Choroid plexus epithelial cell (primary cell): ENCODE measurements at places on chromosomes 7 and 10.

- DNase-seq = peak; percentile 15
These were observed 170.0 kb downstream of the PTPN20 start for GRCh38 chr10:47081264-47081663.

GRCh38 chr7:22629056-22629455, 97.9 kb upstream of the IL6 start:
- no peak for DNase-seq

- no peak for DNase-seq
These were observed 14.9 kb upstream of the SRGN start for GRCh38 chr10:69073026-69073425.

DNA sequence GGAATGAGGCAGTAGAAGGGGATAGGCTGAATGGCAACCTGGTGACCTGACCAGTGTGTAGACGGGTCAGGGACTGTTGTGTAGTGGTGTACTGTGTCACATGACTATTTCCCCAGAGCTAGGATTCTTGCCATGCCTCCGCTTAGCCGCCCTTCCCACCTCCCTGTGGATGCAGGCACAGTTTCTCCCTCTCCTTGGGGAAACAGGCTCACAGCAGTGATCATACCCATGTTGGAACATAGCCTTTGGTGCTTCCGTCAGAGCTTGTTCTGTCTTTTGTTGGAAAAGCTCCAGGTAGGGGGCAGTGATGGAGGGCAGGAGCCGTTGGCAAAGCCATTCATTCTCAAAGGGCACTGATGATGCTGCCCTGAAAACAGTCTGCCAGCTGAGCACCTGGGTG, 44.3 kb downstream of the OGDH start:
- peak; percentile 18 for DNase-seq

DNA sequence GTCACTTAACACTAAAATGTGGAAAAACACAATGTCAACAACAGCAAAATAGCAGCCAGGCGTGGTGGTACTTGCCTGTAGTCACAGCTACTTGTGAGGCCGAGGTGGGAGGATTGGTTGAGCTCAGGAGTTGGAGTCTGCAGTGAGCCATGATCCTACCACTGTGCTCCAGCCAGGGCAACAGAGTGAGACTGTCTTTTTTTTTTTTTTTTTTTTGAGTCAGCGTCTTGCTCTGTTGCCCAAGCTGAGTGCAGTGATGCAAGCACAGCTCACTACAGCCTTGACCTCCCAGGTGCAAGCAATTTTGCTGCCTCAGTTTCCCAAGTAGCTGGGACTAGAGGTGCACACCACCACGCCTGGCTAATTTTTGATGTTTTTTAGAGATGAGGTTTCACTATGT, 6.1 kb downstream of the KCTD7 start:
- DNase-seq = no peak

GRCh38 chr7:105655067-105655466, 73.8 kb upstream of the EFCAB10 start:
- DNase-seq = peak; percentile 72

- DNase-seq = peak; percentile 68
These were observed 15.6 kb downstream of the ELN start for GRCh38 chr7:74043523-74043951.
